ENCODE measurements at places on chromosomes 6 and 20. TPM values are rescaled to one million over a fixed set of nuclear protein-coding genes. Genes with fewer than 3 reads are reported as not detected.

DNA sequence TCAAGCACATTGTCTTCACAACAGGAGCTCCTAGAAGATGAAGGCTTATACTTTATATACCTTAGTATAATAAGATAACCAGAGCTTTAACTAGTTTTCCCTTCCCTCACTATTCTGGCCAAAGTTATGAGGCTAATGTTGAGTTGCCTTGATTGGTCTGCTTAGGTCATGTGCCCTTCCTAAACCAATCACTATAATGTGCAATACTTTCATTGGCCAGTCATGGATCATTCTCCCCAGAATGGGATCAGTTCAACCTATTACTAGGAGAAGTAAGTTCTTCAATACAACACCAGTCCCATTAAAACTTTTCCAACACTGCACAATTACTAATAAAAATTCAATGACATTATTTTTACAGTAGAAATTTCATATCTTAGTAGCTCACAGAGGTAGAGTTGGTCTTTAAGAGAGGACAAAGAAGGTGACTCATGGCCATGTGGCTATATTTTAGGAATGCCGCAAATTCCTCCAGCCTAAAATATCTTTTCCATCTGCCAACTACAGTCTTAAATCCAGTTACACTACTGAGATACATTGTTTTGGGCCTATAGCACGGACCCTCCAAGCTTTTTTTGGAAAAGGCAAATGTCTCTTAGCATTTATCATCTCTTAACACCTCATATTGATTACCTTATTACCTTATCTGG lies 12.5 kb upstream of the POU3F2 start:
- DNase-seq: no peak

- no peak for DNase-seq
Observed at GRCh38 chr20:34736106-34736735, 32.1 kb downstream of the TP53INP2 start.

- no peak for DNase-seq
Observed at GRCh38 chr6:66949191-66949661, 1242.2 kb upstream of the EYS start.

- no peak for DNase-seq
Observed at GRCh38 chr6:52868240-52868639, 27.6 kb upstream of the GSTA5 start.

The WFDC10B gene
- not detected for total RNA-seq

DNA sequence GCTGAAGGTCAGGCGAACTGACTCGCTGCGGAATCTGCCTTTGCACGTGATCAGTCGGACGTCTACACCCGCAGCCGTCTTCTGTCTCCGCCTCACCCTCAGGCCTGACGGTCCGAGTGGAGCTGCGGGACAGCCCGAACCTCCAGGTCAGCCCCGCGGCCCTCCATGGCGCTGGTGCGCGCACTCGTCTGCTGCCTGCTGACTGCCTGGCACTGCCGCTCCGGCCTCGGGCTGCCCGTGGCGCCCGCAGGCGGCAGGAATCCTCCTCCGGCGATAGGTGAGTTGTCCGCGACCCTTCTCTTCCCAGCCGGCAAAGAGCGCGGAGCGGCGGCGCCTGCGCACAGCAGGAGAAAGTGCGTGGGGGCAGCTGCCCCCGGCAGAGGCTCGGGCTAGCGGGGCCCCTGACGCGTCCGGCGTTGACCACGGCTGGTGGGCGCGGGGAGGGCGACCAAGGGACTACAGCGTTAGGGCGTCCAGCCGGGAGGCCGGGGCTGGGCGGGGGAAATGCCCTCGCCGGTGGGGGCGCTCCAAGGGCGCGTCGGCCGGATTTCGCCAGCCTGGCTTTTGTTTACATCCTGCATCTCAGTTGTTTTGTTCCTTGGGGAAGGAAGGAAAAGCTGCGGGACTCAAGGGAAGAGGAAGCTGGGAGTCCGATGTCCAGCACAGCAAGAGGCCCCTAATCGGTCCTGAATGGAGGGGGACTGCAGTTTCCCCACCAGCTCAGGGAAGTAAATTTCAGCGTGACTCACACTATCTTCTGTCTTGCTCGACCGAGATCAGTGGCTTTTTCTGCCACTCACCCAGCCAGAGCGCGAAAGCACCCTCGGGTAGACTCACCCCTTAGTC lies at the start of gene SMPDL3A:
Gene SMPDL3A, plus strand, starts transcription at position 77 of the 846 bp plus-strand sequence. Its CDS starts 89 bp downstream, at position 166.
- peak; percentile 83 for DNase-seq

The NRSN1 gene
- total RNA-seq: not detected

- DNase-seq: no peak
Observed at GRCh38 chr6:134446218-134446848, 128.4 kb upstream of the SGK1 start.

GRCh38 chr20:1616858-1617434 lies 2.9 kb downstream of the SIRPB1 start:
- no peak for DNase-seq

DNA sequence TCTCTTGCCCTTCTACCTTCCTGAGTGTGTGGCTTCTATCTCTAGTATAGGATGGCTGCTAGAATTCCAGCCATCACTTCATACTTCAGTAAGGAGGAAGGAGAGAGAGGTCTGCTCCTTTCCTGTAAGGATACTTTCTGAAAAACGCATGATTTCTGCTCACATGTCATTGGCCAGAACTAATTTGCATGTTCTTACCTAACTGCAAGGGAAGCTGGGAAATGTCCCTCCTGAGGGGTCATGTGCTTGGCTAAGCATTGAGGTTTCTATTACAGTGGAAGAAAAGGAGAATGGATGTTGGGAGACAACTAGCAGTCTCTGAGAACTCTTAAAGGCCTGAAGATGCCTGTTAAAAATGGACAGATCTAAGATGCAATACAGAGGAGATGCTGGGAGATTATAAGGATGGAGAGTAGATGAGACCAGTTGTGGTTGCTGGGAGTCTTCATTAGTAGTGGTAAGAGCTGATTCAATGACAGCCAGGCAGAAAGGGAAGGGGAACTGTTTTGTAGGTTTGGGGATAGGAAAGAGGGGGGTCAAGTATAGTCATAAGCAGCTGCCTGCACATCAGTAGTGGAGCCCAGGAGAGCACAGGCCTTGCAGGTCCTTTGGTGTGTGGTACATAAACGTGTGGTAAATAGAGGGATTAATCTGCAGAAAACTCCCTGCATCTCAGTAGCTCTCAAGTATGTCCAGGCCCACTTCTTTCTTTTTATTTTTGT lies 20.2 kb downstream of the CDS2 start:
- no peak for DNase-seq

DNA sequence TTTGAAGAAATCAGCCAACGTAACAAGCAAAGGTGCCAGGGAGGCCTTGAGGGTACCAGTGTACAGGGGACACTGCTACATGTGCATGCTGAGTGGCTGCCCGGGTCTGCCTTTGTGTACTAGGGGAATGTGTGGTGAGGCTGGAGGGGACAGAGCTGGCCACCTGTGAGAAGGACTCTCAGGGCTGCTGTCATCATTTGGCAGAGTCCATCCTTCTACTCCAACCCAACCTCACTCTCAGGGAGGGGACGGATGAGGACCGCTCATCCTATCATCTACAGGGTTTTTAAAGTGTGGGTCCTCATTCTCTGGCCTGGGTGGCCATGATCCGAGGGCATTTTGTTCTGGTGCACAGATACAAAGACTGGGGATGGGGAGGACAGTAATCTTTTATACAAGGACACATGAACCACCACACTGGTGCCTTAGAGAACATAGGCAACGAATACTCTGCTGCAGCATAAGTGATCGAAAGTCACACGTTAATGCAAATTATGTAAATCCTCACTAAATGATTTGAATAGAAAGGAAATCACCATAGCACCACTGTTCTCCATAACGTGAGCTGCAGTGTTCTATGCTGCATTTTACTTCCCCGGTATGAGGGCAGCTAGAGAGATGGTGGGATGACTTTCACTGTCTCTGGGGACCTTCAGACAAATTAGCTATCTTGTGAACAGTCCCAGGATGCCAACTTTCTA lies 181.4 kb downstream of the GMPR start:
- DNase-seq: no peak

The TRAPPC3L gene
- total RNA-seq: 0.22 TPM

DNA sequence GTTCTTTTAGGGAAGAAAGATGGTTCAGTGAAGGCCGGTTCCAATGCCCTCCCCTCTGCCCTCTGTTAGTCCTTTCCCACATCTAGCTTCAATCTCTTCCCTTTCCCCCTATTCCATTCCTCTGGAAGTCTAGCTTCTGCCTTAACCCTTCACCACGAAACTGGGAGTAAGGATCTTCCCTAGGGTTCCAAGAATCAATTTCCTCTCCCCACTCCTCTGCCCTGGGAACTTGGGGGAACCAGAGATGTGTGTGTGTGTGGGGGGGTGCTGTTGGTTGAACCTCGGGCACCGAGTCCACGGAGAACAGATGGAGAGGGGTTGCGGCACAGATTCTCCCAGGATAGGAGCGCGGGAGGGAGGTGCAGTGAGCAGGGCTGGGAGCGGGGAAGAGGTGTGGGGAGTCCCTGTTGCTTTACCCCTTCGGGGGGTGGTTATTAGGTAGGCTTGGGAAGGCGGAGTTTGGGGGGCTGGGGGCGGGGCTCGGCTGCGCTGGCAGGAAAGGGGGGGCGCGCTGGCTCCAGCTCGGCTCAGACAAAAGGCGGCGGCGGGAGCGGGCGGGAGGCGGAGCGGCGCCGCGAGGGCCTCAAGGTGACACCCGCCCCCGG lies at the start of gene TMEM151B:
Gene TMEM151B, plus strand, starts transcription at position 530 of the 605 bp plus-strand sequence. CDS start 293 bp downstream, outside the sequence.
- DNase-seq: no peak

The ELOVL4 gene
- total RNA-seq: 1.2 TPM

- DNase-seq: peak; percentile 72
Observed at GRCh38 chr6:116764961-116765841, at the start of gene FAM162B. Gene FAM162B, minus strand, starts transcription at chr6:116765719. Its CDS starts 143 bp downstream, at chr6:116765576.

DNA sequence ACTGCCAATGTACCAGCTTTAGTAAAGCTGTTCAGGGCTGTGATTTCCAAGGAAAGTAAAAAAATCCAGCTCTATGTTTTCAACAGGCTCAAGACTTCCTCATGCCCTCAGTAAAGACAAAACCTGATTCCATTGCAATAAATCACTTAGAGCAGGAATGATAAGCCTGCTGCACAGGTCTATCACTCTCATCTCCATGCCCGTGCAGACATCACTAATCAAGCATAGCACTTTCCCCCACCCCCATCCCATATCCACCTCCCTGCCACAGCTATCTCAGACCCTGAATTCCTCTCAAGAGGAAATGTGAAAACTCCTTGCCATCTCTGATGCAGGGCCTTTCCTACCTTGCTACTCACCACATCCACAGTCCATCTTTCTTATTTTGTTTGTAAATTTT lies 554.9 kb downstream of the MAFB start:
- DNase-seq: no peak

DNA sequence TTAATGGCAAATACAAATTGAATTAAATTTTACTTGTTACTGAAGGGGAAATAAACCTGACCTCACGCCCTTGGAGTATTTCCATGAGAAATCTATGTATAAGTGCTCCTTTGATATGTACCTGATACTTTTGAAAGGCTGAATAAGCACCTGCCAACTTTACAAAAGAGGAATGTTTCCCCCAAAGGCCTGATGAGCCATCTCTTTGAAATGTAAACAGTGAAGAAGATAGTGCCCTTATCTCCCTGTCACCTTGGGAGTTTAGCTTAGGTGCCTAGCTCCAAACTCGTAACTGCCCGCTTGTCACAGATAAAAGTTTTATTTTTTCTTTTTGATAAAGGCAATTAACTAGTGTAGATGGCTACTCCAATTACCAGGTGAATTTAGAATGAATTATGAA lies 1.1 kb upstream of the ZNF343 start:
- no peak for DNase-seq

The XKR7 gene
- not detected for total RNA-seq

- no peak for DNase-seq
Observed at GRCh38 chr20:5061213-5061612, 58.5 kb downstream of the PCNA start.

All from sciatic nerve (tissue), 2 donors.